Activated gamma-delta T cell treated with Interleukin-2 at 50 U/mL for 16 hours (primary cell): ENCODE measurements at places on chromosomes 7 and 10.

- no peak for DNase-seq
These were observed at the start of gene SYNPO2L for GRCh38 chr10:73655990-73656298. Gene SYNPO2L (minus strand): TSS chr10:73656029. CDS start chr10:73655922, 107 bp downstream.

DNA sequence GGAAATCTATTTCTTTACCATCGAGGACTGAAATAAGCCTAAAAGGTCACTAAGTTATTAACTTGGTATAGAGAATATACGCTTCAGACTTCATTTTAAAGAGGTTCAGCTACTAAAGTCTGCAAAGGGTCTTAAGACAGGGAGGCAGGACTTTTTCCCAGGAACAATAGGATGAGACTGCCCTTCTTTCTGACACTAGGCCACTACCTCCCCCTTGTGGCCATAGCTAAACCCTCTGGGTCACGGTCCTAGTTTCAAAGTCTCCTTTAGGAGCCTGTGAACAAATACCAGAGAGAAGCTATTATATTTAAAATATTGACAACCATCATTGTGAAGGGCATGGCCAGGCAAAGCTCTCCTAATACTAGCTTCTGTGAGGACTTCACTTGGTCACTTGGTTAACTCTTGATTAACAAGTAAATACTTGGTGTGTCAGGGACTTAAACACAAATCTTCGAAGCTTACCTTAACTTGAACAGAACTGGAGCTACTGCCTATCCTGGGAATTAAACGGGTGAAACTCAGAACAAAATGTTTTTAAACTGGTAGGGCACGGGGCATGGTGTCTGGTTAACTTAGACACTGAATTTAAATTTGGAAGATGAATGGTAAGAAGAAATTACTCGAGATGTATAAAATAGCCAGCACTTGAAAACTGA is 75.6 kb downstream of the CCDC6 start:
- DNase-seq = no peak

DNA sequence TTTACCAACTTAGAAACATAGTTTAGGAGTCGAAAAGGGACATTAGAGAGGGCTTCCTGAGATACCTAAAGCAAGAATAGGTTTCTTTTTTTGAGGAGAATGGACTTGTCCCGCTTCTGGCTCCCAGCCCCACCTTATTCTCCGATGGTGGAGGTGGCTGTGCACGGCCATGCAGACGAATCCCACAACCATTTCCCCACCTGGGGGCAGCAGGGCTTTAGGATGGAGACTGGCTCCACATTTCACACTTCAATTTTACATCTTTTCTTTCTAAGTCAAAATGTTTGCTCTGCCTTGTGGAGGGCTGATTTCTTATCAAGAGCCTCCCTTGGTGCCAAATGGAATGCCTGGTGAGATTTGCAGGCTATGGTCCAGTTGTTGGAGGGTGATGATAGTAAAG is 118.5 kb downstream of the GLRX3 start:
- no peak for DNase-seq

DNA sequence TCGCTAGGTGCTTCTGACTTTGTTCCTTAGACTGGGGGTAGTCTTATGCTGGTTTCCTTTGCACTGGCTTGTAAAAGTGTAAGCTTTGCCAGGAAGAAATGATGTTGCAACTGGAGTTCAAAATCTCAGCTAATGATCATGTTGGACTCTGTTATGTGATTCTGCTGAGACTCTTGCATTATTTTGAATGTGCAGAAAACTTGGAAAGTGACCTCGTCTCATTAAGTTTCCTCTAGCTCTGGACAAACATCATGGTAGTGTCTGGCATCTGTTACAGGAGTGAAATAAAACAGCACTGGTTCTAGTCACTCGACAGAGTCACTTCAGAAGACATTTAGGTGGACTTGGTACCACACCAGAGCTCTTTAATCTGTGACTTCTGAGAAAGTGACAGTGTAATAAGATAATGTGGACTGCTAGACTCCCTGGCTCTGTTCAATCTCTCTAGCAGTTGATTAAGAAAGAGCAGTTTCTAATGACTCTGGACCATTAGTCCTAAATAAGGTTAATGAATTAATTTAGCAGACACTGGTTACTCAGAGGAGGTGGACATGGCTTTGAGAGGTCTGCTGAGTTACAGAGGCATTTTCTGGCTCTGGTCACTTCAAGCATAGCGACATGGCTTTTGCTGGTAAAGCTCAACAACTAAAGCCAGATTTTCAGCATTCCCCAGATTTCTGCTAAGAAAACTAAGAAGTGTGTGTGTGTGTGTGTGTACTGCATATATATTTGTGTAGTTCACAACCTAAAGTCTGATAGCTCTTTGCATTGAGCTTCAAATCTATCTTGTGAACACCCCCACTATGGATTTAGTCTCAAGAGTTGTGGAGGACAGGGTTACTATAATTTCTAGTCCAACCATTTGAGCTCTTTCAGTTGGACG is 2.0 kb downstream of the NRP1 start:
- no peak for DNase-seq

GRCh38 chr7:20264623-20265022 is 47.4 kb upstream of the MACC1 start:
- DNase-seq = no peak

DNA sequence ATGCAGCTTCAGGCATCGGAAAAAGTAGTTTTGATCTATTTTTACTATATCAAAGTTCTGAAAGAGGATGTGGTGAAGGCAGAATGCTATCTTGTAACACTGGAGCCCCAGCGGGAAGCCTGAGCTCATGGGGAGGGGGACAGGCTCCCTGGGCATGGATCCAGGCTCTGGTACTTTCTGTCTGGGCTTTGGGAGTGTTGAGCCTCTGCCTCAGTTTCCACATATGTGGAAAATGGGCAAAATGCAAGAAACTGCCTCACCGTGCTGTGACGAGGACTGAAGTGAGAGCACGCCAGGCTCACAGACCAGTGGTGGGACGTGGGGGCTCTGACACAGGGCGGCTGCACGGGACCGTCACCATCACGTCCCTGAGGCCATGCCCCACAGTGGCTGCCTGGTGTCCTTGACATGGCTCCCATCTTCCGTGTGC is 182.9 kb upstream of the SHH start:
- DNase-seq = no peak

DNA sequence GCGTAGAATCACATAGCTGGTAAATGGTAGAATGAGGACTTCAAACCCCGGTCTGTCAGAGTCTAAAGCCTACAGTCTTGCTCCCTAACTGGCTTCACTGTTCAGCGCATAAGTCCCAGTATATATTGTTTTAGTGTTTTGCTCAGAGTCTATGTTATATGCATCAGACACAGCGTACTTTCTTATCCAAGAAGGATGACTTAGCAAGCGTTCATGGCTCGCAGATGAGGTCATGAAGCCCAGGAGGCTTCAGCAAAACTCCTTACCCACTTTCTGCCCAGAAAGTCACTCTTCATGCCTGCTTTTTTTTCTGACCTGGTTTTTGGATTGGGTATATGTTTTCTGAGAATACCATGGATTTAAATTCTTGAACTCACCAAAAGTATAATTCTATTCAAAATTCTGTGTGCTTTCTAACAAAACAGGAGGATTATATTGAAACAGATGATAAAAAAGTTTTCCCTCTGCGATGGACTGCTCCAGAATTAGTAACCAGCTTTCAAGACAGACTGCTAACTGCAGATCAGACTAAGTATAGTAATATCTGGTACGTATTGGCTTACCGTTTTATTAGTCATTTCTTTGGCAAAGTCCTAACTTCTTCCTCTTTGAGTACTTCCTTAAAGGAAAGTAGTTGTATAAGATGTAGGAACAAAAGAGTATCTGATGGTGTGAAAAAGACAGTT is 24.6 kb upstream of the BHLHA15 start:
- DNase-seq = no peak

- DNase-seq = peak; percentile 75
These were observed at the start of gene TRIM56 for GRCh38 chr7:101085162-101085964. Gene TRIM56 (plus strand): TSS chr7:101085481. CDS start chr7:101087313, 1,832 bp downstream.

DNA sequence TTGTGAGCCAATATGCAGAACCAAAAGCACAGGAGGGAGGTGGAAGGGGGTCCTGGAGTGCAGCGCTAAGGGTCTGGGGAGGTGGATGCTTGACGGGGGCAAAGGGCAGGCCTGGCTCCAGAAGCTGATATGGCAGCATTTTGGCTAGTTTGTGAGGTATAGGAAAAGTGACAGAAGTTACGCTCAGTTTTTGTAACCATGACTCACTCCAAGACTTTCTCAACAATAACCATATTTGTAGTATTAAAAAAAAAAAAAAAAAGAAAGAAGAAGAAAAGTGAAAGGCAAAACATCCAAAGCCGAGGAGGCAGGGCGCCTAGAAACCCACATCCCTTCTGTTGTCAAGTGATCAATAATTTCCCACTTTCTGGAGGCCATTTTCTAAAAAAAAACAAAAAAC is 92.3 kb downstream of the RNF216 start:
- no peak for DNase-seq

- DNase-seq = no peak
These were observed 85.0 kb upstream of the FGL2 start for GRCh38 chr7:77284616-77285015.

- no peak for DNase-seq
These were observed 333 bp upstream of the PLCE1 start for GRCh38 chr10:93993414-93993781.

DNA sequence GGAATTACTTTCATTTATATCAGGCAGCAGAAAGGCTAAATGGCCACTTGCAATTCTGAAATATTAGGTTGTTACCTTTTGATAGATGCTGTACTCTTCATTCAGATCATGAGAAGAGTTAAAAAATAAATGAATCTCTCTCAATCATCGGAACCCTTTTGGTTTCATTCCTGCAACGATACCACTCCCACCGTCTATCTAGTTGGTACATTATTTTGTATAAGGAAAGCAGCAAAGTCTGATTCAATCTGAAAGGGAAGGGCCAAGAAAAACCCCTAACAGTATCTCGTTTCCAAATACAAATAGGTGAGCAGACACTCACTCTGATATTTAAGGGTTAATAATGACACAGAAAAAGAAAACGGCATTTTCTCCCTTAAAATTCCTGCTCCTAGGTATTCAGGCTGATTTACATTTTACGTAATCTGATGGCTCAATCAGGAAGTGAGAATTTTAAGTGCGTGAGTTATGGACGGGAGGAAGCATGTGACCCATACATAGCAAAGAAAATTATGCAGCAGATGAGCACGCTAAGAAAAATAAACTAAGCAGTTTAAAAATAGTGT is 209.4 kb upstream of the KLF14 start:
- no peak for DNase-seq

GRCh38 chr10:132651511-132652029 is 114.0 kb downstream of the INPP5A start:
- no peak for DNase-seq

- peak; percentile 84 for DNase-seq
These were observed 29.8 kb downstream of the PLAU start for GRCh38 chr10:73940634-73941221.

GRCh38 chr10:1559761-1560160 is 177.6 kb downstream of the ADARB2 start:
- no peak for DNase-seq

DNA sequence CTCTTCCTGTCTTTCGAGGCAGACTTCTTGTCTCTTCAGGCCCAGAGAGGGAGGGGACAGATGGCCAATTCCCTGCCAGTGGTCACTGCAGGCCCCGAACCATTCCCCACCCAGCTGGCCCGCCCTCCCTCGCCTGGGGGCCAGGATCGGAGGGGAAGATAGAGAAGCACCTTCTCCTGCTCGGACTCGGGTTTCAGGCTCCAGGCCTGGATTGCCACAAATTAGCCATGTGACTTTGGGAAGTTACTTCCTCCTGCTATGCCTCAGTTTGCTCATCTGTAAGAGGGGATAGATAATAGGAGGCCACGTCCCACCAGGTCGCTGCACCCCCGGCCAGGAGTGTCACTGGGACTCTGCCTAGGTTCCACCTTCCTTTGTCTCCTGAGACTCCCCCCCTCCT is 24.8 kb upstream of the PPP2R2D start:
- DNase-seq = no peak

DNA sequence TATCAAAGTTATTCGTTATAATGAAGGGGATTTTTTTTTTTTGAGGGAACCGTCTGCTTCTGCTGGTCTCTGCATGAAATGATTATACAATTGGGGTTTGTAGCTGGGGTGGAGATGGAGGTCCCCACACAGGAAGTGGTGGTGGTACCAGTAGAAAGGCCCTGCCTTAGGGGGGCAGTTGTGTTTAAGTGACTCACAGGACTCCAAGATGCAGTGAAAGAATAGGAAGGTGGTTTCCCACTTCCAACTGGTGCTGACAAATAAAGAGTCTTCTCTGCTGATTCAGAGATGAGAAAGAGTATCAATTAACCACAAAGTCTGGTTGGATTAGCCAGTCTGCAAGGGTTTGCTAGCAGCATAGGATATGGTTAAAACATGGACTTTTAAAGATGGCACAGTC is 376.0 kb downstream of the SORCS3 start:
- no peak for DNase-seq

- no peak for DNase-seq
These were observed 238.7 kb upstream of the TCF7L2 start for GRCh38 chr10:112711366-112711765.

GRCh38 chr7:112509402-112509801 is 28.6 kb downstream of the LSMEM1 start:
- DNase-seq = no peak

- DNase-seq = no peak
These were observed 10.9 kb upstream of the HERC4 start for GRCh38 chr10:68086011-68086410.

- DNase-seq = no peak
These were observed 434.4 kb downstream of the AUTS2 start for GRCh38 chr7:70032649-70033048.

DNA sequence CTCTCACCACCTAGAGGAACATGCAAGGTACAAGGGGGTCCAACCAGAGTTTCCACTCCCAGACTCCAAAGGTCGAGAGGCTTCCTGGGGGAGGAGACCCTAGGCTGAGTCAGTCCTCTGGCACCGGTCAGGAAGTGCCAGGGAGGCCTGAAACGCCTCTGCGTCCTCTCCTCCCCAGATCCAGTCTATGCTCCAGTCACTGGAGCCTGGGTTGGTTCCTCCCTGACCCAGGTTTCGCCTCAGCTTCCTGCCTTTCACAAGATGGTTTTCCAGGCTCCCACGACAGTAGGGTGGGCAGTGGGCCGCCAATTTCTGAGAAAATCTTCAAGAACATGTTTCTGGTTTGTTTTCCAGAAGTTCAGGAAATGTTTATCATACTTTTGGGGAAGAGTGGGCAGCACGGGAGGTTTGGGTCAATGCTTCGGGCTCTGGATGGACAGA is 30.0 kb downstream of the DUSP5 start:
- no peak for DNase-seq

DNA sequence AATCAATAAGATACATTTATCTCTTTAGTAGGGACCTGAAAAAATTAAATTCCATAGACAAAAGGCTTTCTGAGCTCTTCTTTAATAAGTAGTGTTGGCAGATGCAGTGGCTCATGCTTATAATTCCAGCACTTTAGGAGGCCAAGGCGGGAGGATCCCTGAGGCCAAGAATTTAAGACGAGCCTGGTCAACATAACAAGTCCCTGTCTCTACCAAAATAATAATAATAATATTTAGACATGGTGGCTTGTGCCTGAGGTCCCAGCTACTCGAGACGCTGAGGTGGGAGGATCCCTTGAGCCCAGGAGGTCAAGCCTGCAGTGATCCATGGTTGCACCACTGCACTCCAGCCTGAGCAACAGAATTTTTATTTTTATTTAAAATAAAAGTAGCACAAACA is 280.8 kb downstream of the ADK start:
- DNase-seq = no peak
